ENCODE measurements at places on chromosomes 6 and 20.

DNA sequence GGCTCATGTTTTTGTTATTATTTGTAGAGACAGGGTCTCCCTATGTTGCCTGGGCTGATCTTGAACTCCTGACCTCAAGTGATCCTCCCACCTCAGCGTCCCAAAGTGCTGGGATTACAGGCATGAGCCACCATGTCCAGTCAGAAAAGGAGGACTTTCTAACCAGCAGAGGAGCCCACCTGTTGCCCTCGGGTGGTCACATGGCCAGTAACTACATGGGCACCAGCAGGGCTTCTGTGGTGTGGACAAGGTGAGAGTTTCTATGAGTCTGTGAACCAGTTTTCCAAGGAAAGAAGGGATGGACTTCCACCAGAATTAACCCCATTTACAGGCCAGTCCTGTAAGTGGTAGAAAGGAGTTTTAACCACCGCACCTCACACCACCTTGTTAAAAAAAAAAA lies 125.4 kb downstream of the RIN2 start:
- DNase-seq: no peak

GRCh38 chr6:142294679-142295078 lies 7.1 kb upstream of the ADGRG6 start:
- no peak for DNase-seq

DNA sequence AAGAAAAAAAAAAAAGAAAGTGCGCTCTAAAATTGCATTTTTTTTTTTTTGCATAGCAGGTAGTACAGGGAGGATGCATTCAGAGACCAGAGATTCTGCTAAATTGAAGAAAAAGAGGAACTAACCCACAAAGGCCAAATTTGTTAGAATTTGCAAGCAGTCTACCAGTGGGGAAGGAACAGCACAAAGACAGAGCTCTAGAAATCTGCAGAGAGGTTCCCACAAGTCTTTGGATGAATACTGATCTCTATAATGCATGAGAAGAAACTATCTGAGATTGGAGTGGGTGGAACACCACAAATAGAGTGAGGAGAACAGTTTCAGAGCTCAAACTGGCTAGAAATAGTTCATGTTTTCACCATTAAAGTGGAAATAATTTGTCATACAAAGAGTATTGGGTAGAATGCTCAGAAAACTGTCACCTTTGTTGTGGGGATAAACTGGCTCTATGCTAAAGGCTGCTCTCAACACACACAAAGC lies 79.6 kb upstream of the AHI1 start:
- no peak for DNase-seq

DNA sequence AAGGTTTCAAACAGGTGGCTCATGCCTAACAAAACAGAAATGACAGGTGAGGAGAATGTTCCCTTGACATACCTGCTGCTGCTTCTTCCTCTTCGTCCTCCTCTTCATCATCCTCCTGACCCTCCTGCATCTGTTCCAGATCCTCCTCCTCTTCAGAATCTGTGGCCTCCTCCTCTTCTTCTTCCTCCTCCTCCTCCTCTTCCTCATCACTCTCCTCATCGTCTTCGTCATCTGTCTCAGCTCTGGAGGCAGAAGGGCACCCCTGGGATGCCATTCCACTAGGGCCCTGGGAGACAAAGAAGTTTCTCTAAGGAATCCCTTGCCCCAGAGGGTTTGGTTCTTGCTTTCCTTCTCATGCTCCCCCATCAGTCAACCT lies 2.4 kb upstream of the ZBTB22 start:
- no peak for DNase-seq

GRCh38 chr6:161235776-161236633 lies 37.9 kb downstream of the AGPAT4 start:
- no peak for DNase-seq

DNA sequence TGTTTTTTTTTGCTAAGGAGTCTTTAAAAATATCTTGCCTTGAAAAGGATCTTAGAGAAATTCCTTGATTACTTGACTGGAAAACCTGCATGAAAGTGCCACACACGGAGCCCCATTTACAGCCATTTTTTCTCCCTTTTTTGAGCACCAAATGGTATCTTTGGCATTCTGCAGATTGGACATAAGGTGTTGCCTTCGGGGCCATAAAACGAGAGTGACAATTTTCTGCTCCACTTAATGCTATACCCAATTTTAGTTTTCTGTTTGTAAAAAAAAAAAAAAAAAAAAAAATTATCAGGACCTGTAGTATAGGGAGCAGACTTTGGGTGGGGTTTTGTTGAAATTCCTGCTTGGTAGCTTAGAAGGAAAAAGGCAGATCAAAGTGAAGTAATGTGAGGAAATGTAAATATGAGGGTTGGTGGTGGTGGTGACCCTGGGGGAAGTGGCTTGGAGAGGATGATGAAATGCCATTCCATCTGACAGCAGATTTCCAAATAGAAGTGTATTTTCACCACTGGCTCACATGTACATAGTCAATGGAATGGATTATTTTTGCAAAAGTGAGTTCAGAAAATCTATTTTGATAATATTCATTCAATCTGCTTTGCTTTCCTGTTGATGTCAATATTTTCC lies 212.1 kb upstream of the SOX4 start:
- DNase-seq: peak; percentile 76

DNA sequence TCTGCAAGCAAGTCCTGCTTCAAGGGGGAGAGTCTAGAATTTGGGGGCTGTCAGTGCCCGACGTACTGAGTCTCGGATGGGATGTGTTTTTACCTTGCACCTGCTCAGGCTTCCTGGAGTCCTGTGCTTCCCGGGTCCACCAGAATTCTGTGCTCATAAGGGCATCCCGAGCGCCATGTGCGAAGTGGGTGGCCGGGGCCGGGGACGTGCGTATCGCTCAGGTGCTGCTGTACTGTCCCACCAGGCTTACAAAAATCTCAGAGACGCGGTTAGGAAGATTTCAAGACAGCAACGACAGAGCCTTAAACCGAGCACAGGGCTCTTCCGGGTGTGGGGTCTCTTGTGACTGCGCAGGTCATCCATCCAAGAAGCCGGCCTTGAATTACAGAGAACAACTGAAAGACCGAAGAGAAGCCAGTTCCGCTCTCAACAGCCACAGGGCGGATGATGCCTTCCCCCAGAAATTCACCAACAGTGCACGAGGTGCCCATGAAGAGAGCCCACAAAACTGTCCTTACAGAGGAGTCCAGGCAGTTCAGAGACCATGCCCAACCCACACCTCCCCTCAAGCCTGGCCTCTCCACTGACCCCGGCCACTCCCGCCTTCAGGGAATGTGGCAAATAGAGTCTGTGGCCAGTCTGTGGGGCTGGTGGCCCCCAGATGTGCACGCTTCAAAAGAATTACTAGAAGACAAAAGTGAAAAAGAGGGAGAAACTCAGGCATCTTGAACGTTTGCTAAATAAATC lies 104.7 kb downstream of the PXDC1 start:
- no peak for DNase-seq

- no peak for DNase-seq
Measured at GRCh38 chr6:5230081-5230480, 30.7 kb downstream of the LYRM4 start.

DNA sequence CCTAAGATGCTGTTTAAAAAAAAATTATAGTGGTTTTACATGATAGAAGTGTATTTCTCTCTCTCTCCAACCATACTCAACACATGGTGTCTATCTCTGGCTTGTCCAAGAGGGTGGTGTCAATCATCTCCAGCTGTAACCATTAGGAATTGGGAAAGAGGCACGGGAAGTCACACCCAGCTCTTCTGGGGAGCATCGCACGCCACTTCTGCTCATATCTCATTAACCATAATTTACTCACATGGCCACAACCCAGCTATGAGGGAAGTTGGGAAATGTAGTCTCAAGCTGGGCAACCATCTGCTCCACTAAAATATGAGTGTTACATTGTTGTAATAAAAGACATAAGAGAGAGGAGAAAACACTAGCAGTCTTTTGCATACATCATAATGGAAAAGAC lies 30.4 kb upstream of the TSHZ2 start:
- no peak for DNase-seq

- no peak for DNase-seq
Measured at GRCh38 chr6:3899970-3900439, 50.8 kb downstream of the FAM50B start.

DNA sequence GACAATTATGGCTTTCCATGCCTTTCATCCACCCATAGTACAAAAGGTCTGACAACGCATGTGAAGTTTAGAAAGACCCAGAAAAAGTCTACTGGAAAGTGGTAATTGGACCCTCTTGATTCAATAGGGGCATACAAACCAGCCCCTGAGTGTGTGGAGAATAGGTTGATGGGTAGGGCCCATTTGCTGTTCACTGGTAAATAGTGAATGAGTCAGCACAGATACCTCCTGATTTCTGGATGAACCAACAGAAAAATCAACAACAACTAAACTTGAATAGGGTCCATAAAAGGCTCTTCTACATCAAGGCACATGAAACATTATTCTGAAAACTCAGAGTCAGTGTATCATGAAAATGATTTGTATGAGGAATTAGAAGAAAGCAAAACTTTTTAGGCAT lies 235.4 kb upstream of the SLC35B3 start:
- no peak for DNase-seq

GRCh38 chr6:160055378-160055777 lies 66.2 kb upstream of the SLC22A1 start:
- no peak for DNase-seq

GRCh38 chr20:43977252-43977651 lies 62.6 kb downstream of the TOX2 start:
- peak; percentile 87 for DNase-seq

GRCh38 chr6:144062786-144063185 lies 32.6 kb downstream of the SF3B5 start:
- no peak for DNase-seq

DNA sequence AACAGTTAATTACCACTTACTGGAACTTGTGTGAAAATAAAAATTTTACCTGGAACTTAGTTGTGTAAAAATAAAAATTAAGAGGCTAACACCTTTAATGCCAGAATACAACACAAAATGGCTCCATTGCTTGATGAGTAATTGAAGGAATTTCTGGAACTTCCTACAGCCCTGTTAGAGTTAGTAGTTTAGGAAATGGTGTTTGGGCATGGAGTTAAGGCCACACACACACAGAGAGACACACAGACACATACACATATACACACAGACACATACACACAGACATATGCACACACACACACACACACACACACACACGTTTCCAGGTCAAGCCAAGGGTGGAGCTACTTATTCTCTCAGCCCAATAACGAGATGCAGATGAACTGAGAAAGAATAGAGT lies 20.6 kb upstream of the CST3 start:
- DNase-seq: no peak

DNA sequence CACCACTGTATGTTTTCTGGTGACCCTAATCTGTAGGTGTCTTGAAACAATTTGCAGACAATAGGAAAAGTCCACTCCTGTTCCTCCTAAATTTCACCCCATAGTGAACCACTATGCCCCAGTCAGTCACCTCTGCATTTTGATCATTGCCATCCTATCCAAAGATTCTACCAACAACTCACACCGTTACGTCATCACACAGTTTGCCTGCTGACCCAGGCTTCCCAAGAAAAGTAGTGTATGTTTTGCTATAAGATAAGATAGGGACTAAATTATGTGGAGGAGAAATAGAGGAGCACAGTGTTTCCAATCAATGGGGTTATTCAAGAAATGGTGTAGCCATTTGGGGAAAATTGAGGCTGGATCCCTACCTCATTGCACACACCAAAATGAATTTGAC lies 58.8 kb downstream of the GNAS start:
- DNase-seq: no peak

GRCh38 chr20:62242176-62242575 lies 3.9 kb downstream of the OSBPL2 start:
- DNase-seq: no peak

GRCh38 chr20:1330075-1330830 lies 1.3 kb upstream of the SDCBP2 start:
- no peak for DNase-seq

DNA sequence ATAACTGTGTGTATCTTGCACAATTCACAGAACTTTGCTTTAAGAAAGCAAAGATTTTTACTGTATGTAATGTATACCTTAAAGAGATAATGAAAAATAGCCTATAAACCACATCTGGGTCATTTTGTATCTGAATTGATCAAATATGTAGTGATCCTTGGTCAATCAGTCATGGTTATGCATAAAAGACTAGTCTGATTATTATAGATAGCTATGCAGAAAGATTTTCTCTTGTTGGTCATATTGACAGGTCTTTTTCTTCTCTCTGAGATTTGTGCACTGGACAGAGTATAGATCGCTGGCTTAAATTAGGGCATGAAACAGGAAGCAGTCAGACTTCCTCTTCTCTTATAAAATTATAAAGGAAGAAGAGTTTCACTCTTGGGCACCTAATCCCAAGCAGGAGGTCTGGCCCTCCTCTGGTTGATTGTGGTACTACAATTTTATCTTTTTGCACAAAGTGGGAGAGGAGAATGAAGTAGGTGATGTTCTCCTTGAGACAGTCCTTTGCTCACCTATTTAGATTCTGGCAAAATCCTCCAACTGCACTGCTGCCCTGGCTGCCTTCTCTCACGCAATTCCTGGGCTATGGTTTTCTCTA lies 380.9 kb upstream of the RGS17 start:
- DNase-seq: peak; percentile 38

DNA sequence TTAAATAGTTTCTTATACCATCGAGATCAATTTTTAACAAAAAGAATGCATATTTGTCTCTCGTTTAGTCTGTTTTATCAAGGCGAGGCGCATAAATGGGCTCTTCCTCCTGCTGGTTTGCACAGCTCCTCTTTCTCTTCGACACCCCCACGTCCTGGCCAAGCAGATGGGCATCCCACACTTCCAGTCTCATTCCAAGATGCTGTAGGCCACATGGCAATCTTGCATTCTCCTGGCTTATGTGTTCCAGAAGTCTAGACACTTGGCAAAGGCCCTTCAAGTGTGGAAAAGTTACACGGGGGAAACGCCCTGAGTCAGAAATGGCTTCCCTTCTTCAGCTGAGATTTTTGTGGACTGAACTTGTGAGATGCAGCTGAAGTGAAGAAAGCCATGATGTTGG lies 447.1 kb downstream of the QKI start:
- DNase-seq: no peak

- DNase-seq: no peak
Measured at GRCh38 chr6:35388030-35388429, 45.7 kb downstream of the PPARD start.

- DNase-seq: no peak
Measured at GRCh38 chr20:49751397-49751736, 37.7 kb upstream of the B4GALT5 start.

DNA sequence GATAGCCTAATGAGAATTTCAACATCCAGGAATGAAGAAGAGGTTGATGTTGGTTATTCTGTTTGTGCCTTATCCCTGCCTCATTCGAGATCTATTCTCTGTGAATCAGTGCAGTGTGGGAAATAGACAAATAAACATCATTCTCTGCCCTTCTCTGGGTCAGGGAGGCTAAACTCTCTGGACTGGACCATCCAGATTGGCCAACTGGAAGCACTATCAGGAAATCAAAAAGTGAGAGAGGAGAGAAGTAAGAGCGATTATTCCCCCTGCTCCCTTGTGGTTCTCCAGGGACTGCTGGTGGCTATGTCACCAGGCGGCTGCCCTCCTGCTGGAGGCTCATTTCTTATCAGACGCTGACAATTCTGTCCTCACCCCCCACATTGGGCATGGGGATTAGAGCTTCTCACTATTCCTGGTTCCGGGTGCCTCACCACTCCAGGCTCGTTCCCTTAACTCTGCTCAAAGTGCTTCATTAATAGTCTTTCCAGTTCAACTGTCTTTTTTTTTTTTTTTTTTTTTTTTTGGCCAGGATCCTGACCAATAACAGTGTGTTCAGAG lies 201.7 kb upstream of the RREB1 start:
- DNase-seq: no peak

All from iris pigment epithelial cell (primary cell).